Muscle of leg (tissue), 16 donors: ENCODE measurements at places on chromosomes 7 and 10.
A peak's percentile ranks its signal among the peaks of the same experiment; 100 is the strongest.

- DNase-seq: no peak
Measured at GRCh38 chr7:46160861-46161260, 239.8 kb upstream of the IGFBP3 start.

- DNase-seq: peak; percentile 80
Measured at GRCh38 chr7:42940985-42941847, 9.0 kb downstream of the MRPL32 start.

- no peak for DNase-seq
Measured at GRCh38 chr10:115092258-115092554, 959 bp upstream of the ATRNL1 start.

- peak; percentile 67 for DNase-seq
Measured at GRCh38 chr10:6194311-6194710, 8.4 kb upstream of the PFKFB3 start.

DNA sequence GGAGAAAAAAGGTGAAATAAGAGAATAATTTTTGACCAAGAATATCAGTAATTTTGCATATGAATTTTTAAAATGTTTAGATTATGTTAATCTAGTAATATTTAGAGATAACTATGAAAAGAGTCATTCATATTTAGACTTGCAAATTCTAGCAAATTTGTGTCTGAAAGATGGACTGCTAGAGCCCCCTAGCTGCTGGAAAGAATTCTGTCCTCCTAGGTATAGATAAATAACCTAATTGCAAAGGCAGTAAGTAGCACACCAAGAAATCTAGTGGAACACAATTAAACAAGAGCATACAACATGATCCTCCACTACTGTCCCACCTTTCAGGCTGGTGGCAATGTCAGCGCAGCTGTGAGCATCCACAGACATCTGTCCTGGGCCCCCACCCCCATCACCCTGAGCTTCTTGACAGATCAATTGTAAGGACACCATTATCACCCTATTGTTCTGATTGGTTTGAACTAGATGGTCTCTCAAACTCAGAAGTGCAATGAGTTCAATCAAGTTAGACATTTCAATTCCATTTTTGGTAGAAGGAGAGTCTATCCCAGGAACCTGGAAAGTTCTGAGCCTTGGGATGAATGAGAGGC is 15.0 kb upstream of the GFRA1 start:
- DNase-seq: peak; percentile 84

DNA sequence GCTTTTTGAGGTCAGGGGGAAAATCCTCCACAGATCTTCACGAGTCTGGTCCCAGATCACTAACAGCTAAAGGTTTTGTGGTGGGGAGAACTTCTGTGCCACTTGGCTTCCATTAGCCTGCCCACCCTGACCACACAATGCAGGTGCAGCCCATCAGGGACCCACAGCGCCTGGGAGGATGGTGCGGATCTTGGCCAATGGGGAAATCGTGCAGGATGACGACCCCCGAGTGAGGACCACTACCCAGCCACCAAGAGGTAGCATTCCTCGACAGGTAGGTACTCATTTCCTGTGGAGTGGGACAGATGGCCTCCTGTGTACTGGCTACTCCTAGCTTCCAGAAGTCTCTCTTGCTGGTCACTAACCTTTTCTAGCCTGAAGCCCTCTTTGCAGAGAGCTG is 1.5 kb downstream of the FAM241B start:
- no peak for DNase-seq

GRCh38 chr10:71627230-71627939 is 92.2 kb downstream of the C10orf105 start:
- DNase-seq: no peak

GRCh38 chr7:65371468-65371867 is 2.2 kb upstream of the ZNF92 start:
- peak; percentile 74 for DNase-seq

DNA sequence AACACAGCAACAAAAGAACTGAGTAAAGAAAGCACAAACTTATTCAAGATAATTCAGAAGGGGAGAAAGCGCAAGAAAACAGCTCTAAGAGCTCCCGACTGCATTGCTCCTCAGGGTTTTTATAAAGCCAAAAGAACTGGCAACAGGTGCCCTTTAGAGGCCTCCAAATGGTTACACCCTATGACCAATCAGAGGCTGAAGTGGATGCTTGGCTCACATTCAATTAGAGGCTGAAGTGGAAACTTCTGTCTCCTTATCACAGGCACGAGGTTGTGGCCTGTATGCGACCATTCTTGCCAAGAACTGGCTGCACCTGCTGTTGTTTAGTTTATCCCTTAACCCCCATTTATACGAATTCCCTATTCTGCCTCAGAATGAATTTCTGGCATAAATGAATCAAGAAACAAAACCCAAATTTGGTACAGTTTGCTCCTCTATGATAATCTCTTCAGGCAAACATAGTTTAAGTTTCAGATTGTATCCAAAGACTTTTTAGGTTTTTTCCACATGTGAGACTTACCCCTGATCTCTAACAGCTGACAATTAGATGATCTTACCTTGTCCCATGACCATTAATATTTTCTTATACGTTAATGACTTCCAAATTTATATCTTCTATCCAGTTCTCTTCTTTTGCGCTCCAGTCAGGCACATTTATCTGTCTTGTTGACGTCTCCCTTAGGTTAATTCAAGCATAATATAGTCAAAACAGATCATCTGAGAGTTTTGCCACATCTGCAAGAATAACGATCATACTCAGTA is 504.8 kb downstream of the NXPH1 start:
- DNase-seq: peak; percentile 37

DNA sequence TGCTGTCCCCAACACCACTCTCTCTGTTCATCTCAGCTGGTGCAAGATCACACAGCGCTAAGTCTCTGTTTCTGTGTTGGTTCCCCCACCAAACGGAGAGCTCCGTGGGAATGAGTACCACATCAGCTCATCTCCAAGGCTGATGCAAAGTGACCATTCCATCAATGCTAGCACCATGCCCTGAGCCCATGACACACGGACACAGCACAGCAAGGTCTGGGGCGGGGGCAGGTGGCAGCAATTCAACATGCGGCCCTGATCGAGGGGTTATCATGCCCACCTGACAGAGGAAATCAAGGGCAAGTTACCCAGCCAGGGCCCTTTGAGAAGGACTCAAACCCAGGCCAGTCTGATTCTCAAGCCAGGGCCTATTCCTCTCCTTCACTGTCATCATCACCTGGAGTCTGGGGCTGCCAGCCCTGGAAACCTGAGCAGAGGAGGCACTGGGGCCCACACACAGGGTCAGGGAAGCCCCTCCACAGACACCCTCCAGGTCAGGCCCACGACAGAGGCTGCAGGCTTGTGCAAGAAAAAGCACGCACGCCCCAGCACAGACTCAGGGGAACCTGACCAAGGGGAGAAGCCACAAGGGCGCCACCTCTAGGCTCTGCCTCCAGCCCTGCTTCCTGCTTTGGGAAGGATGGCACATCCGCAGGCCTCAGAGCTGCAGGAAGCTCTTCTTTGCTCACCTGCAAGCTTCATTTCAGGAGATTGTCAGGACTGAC is 74.8 kb downstream of the GRID1 start:
- no peak for DNase-seq

DNA sequence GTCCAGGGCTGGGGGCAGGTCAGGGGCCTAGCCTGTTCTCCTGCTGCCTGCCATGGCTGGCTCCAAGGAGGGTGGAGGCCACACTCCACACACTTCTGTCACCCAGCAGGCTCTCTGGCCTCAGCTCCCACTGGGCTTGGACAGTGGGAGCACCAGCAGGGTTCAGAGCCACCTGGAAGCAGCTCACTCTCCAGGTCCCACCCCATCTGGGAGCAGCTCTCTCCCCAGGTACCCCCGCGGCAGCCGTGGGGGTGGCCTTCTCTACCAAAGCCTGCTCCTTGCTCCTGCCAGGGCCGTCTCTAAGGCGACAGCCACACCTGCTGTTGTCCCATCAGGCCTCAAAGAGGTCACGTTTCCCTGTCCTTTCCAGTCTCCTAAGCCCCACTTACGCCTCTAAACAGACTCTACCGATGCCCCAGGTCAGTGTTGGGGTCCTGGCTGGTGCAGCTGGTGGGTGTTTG is 142.5 kb upstream of the RET start:
- peak; percentile 46 for DNase-seq

DNA sequence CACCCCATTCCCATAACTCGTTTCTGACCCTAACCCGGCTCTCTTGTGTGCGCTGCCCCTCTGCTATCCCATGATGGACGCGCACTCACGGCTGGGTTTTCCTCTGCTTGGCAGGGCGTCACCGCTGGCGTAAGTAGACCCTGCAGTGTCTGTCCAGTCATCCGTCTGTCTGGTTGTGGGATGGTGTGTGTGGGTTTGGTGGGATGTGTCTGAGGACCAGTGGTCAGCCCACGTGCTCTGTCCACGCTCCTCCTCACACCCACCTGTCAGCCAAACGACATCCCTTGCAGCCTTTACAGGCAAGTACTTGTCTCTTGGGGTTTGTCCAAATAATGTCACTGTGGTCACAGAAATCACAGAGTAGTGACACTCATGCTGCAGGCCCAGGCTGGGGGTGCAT is 20.8 kb downstream of the LDB3 start:
- no peak for DNase-seq

DNA sequence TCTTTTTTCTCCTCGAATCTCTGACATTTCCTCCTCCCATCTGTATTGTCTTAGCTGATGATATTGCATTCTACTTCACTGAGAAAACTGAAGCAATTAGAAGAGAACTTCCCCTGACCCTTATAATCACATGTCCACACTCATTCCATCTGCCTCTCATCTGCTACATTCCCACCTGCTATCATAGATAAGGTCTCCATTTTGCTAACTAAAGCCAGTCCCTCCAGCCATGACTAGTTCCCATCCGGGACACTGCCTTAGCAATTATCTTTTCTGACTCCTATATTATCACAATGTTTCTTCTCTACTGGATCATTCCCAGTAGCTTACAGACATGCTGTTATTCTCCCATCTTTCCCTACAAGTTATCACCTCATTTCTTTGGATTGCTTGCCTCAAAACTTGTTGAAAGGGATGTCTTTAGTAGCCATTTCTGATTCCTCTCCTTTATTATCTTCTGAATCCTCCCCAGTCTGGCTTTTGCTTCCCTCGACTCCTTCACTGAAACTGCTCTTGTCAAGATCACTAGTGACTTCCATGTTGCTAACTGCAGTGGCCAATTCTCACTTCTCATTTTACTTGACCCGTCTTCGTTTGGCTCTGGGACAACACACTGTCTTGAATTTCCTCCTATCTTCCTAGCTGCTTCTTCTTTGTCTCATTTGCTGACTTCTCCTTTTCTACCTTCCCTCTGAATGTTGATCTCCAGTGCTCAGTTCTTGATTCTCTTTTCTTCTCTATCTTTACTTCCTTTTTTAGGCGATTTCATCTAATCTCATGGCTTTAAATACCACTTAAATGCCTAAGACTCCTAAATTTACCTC is 35.9 kb downstream of the FZD1 start:
- DNase-seq: peak; percentile 74

GRCh38 chr10:88249450-88249849 is 333.7 kb downstream of the RNLS start:
- DNase-seq: no peak
